Activated CD8-positive, alpha-beta memory T cell treated with anti-CD3 and anti-CD28 coated beads, Interleukin-2, amount 10 ng/mL, durations not matched to agents 7 days and 5 days (primary cell): ENCODE measurements at places on chromosomes 3 and 15. TPM values are rescaled to one million over a fixed set of nuclear protein-coding genes. Genes with fewer than 3 reads are reported as not detected.

The NAA50 gene
- 134 TPM for total RNA-seq

The NMNAT3 gene
- 0.80 TPM for total RNA-seq

The GOLGA8G gene
- total RNA-seq, result not detected

The SLC27A2 gene
- total RNA-seq, result 36.4 TPM

DNA sequence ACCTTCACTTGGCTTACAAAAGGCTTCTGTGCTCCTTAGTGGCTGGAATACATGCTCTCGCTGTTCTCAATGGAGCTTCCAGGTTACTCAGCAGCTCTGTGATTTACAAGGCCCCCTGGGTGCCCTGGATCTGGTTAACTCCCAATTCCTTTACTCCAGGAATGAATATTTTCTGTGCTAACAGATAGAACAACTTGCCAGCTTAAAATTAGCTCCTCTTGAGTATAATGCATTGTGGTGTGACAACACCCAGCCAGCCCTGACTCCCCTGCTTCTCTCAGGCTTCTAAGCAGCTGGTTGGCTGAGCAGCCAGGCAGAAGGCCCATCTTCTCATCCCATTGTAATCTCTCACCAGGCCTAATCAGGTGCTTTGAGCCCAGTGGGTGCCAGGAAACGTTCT lies 246.4 kb downstream of the ALCAM start:
- H3K36me3 ChIP-seq, result no peaks in the 10 kb centered on the region
- H3K27ac ChIP-seq, result no peak overlapping the region
- H3K4me1 ChIP-seq, result no peaks in the 10 kb centered on the region

DNA sequence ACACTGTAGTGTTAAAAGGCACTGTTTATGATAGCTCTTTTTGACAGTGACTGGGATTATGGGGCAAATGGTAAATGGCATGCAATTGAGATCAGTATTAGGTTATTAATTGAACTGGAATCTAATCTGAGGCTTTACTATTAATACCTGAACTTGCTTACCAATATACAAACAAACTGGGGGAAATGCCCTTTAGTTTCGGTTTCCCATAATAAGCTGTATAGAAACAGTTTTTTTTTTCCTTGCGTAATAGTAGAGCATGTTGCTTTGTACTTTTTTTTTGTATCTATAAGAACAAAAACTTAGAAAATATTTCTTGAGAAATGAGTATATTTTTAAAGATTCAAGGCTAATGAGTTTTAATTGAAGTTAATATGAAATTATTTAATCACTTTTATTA lies 95.0 kb downstream of the FNDC3B start:
- H3K4me3 ChIP-seq, result peak overlapping the region; percentile 47
- H3K27me3 ChIP-seq, result no peaks in the 10 kb centered on the region
- DNase-seq, result no peak

GRCh38 chr3:45551214-45552010 lies 43.1 kb upstream of the LIMD1 start:
- H3K4me3 ChIP-seq, result no peak overlapping the region
- no peaks in the 10 kb centered on the region for H3K36me3 ChIP-seq
- H3K27ac ChIP-seq, result no peak overlapping the region
- H3K27me3 ChIP-seq, result no peaks in the 10 kb centered on the region

The GREM1 gene
- not detected for total RNA-seq

DNA sequence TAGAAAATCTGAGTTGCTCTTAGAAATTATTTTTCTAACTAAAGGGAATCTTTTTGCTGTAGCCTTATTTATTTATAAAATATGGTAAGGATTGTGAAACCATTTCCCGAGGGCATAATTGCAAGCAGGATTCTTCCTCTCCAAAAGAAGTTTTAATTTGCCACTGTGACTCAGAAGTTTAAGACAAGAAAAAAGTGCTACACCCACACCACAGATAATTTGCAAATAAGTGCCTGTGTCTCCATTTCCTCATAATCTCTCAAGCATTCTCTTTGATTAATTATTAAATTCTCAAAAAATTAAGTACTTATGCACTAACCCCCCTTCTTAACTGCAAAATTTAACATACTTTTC lies 43.6 kb downstream of the RASA2 start:
- no peak overlapping the region for H3K27ac ChIP-seq
- no peaks in the 10 kb centered on the region for H3K27me3 ChIP-seq
- DNase-seq, result no peak
- H3K4me1 ChIP-seq, result peaks cover 34% of the 10 kb centered on the region

GRCh38 chr3:149163066-149163465 lies 33.6 kb downstream of the HPS3 start:
- DNase-seq, result peak; percentile 43
- no peak overlapping the region for H3K27ac ChIP-seq
- peaks cover 58% of the 10 kb centered on the region for H3K36me3 ChIP-seq
- H3K4me3 ChIP-seq, result no peak overlapping the region
- H3K4me1 ChIP-seq, result peaks cover 8% of the 10 kb centered on the region

The RYR3 gene
- not detected for total RNA-seq

DNA sequence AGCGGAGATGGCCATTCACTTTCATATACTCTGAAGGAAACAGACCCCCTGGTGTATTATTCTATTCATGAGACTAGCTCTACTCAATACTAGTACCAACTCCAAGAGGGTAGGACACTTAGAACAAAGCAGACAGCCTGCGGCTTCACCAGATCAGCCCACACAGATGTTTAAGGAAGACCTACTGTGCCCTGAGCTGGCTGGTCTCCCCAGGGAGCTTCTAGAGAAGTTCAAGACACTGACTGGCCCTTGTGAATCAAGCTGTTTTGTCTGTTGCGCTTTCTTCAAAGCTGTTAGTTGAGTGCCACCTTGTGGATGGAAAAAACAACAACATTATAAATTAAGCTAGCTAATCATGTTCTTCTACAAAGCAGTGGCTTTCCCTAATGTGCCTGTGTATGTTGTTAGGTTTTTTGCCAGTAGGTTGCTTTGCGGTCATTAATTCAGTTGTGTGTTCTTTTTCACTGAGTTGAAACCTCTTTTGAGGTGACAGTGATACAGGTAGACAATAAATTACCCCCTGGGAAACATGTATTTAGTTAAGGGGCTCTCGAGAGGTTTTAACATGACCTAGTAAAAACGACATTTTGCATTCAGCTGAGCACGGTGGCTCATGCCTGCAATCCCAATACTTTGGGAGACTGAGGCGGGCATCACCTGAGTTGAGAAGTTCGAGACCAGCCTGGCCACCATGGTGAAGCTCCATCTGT lies 64.2 kb upstream of the MYZAP start:
- peaks cover 47% of the 10 kb centered on the region for H3K27me3 ChIP-seq
- no peaks in the 10 kb centered on the region for H3K36me3 ChIP-seq
- no peak overlapping the region for H3K27ac ChIP-seq
- H3K4me1 ChIP-seq, result no peaks in the 10 kb centered on the region
- DNase-seq, result no peak

The WDR93 gene
- not detected for total RNA-seq

DNA sequence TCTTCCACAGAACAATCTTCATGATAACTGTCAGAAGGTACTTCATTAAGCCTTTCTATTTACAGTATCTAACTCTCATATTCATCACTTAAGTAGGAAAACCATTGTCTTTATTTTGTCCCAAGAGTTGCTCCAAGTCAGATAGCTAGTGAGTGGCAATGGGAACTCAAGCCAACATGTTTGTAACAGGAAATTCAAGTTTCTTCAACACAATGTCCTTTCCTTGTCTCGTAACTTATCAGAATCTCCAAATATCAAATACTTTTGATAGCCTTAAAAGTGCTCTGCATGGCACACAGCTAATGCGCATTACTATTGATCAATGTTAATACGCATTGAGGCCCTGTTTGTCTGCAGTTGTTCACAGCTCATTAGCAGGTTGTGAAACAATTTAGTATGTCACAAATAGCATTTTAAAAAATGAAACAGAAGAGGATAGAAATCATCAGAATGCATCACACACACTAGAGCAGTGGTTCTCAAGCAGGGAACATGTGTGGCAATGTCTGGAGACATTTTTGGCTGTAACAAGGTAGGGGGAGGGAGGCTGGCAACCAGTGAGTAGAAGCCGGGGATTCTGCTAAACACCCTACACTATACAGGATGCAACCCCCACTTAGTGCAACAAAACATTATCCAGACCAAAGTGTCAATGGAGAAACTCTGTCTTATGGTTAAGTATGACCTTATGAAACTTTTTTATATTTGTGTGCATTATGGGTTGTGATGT lies 27.5 kb downstream of the BTLA start:
- no peaks in the 10 kb centered on the region for H3K27me3 ChIP-seq
- H3K4me3 ChIP-seq, result no peak overlapping the region
- peaks cover 52% of the 10 kb centered on the region for H3K36me3 ChIP-seq
- peaks cover 47% of the 10 kb centered on the region for H3K4me1 ChIP-seq
- H3K27ac ChIP-seq, result no peak overlapping the region
- no peak for DNase-seq

DNA sequence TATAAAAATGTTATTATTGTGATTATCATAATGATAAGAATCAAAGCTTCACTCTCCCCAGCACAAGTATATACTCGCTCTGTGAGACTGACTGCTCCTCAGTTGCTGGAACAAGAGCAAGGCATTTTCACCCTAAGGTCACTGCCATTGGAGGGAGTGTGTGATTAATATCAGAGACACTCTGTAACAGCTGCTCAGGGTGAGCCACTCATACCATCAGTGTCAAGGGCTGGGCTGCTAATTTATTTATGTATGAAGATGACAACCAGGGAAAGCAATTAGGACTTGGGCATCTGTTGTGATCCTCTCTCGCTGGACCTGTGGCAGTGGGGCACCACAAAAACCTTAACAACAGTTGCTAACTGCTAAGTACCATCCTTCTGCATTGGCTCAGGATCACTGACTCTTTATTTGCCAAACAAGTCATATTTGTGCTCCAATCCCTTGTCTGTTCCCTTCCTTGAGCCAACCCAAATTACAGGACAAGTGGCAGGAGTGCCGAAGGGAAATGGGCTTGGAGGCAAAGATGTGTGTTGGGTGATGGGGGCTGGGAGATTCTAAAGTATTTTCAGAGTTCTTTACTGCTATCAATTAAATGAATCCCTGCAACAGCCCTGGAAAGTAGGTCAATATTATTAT lies 297.5 kb upstream of the STT3B start:
- no peak overlapping the region for H3K4me3 ChIP-seq
- H3K27me3 ChIP-seq, result no peaks in the 10 kb centered on the region
- peaks cover 29% of the 10 kb centered on the region for H3K4me1 ChIP-seq

The TYRO3 gene
- 0.32 TPM for total RNA-seq

DNA sequence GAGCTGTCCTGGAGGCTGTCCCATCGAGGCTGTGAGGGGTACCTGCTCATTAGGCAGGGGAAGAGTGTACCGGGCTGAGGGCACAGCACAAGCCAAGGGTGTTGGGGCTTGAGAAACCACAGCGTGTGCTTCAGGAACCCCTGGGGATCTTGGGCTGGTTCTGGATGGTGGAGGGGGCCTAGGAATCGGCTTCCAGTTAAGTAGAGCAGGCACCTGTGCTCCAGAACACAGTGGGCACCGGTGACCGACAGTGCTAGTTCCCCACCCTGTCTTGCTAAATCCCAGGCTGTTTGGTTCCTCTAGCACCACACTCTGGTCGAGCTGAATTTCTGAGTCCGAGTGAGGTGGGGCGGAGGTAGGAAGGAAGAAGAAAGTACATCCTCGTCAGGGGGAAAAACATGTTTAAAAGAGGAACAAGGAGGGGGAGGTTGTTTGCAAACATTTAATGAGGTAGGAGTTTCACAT lies 29.1 kb downstream of the SLC6A6 start:
- H3K27me3 ChIP-seq, result no peaks in the 10 kb centered on the region
- H3K4me3 ChIP-seq, result peak overlapping the region; percentile 73
- H3K4me1 ChIP-seq, result peaks cover 83% of the 10 kb centered on the region
- H3K27ac ChIP-seq, result peak overlapping the region; percentile 97

The GP9 gene
- not detected for total RNA-seq

The LRRK1 gene
- 1.9 TPM for total RNA-seq

GRCh38 chr15:57213862-57214261 lies 162.4 kb upstream of the CGNL1 start:
- no peak for DNase-seq
- H3K4me3 ChIP-seq, result no peak overlapping the region
- H3K27ac ChIP-seq, result no peak overlapping the region
- no peaks in the 10 kb centered on the region for H3K4me1 ChIP-seq
- H3K27me3 ChIP-seq, result no peaks in the 10 kb centered on the region

DNA sequence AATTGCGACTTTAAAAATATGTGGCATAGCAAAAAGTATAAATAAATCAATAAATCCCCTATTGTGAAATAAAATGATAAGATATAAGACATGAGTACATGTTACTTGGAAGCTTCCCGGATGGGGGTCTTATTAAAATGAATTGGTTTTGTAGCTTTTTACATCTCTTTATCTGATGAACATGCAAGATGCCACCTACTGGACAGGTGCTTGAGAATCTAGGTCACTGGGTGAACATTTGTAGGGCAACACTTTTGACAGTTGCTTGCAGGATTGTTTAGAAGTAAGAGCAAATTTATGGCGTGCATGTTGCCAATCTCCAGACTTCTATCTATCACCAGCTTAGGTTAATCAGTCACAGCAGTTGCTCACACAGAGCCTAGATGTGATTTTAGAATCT lies 362.7 kb upstream of the SUCLG2 start:
- no peak for DNase-seq
- H3K4me1 ChIP-seq, result no peaks in the 10 kb centered on the region
- H3K36me3 ChIP-seq, result no peaks in the 10 kb centered on the region
- no peak overlapping the region for H3K27ac ChIP-seq
- no peaks in the 10 kb centered on the region for H3K27me3 ChIP-seq

GRCh38 chr3:36250191-36250590 lies 130.1 kb upstream of the STAC start:
- no peaks in the 10 kb centered on the region for H3K4me1 ChIP-seq
- H3K27ac ChIP-seq, result no peak overlapping the region
- no peak for DNase-seq
- no peaks in the 10 kb centered on the region for H3K27me3 ChIP-seq
- H3K36me3 ChIP-seq, result no peaks in the 10 kb centered on the region

GRCh38 chr3:53082736-53083135 lies 36.9 kb upstream of the SFMBT1 start:
- no peak overlapping the region for H3K4me3 ChIP-seq
- H3K27ac ChIP-seq, result no peak overlapping the region
- H3K27me3 ChIP-seq, result no peaks in the 10 kb centered on the region

DNA sequence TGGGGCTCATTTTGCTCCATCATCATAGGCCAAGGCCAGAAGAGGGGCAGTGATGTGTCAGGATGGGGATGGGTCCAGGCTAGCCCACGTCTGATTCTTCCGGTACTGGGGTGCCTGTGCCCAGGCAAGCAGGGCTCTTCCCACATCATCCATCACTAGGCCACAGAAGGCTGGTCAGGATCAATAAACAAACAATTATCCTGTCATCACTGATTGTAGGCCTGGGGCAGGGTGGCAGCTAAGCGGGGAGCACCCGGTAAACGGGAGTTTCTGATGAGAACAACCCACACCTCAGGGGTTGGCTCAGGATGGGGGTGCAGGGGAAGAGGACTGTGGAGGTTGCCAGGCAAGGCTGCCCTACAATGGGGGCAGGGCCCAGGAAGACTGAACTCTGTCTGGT lies 18.1 kb upstream of the CACNA2D2 start:
- H3K36me3 ChIP-seq, result no peaks in the 10 kb centered on the region
- peaks cover 5% of the 10 kb centered on the region for H3K27me3 ChIP-seq
- peaks cover 14% of the 10 kb centered on the region for H3K4me1 ChIP-seq
- H3K27ac ChIP-seq, result no peak overlapping the region

The SCN11A gene
- total RNA-seq, result 0.05 TPM
